Hindlimb muscle (tissue), 1 donor: ENCODE measurements at places on chromosomes 7 and 10.

DNA sequence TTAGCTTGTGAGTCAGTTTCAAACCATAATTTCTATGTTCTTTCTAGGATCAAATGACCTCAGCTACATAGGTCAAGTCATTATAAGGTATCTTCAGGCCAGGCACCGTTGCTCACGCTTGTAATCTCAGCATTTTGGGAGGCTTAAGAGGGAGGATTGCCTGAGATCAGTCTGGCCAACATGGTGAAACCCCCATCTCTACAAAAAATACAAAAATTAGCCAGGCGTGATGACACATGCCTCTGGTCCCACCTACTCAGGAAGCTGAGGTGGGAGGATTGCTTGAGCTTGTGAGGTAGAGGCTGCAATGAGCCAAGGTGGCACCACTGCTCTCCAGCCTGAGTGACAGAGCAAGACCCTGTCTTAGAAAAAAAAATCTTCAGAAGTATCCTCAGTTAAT, 362.3 kb downstream of the GATA3 start:
- DNase-seq: no peak

DNA sequence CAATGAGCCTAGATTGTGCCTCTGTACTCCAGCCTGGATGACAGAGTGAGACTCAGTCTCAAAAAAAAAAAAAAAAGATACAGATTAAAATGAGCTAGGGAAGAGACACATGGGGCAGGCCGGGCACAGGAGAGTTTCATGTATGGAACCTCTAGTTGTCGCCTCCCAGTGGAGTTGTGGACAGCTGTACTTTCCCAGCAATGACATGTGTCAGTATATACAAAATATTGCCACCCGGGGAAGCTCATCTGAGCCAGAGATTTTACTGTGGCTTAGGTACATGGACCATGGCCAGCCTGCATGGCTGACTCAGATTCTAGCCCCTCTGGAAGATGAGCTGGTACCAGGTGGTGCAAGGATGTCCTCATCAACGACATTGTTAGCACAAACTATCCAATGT, 87.4 kb downstream of the COL26A1 start:
- no peak for DNase-seq

- DNase-seq: no peak
These were observed 130.0 kb upstream of the AHR start for GRCh38 chr7:17168416-17168815.

- DNase-seq: no peak
These were observed 104.0 kb upstream of the RHOBTB1 start for GRCh38 chr10:61047788-61048560.

- no peak for DNase-seq
These were observed 6.0 kb downstream of the ASB4 start for GRCh38 chr7:95491634-95492314.

- no peak for DNase-seq
These were observed 198.3 kb upstream of the ZMIZ1 start for GRCh38 chr10:78870458-78870857.

DNA sequence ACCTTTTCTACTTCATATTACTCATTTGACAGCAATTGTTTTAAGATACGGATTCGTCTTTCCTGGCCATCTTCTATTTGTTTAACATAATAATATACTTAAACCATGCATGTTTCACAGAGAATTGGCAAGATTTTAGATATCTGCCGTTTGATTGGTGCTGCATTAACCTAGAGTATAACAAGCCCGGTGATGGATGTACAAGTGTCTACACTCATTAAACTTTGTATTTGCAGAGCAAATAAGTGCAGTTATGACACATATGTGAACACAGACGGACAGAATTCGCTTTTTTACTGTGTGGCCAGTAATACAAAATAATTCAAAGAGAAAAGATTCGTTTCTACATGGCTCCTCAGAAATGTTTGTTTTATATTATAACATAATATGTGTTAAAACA, 116.1 kb downstream of the ARL4A start:
- no peak for DNase-seq

DNA sequence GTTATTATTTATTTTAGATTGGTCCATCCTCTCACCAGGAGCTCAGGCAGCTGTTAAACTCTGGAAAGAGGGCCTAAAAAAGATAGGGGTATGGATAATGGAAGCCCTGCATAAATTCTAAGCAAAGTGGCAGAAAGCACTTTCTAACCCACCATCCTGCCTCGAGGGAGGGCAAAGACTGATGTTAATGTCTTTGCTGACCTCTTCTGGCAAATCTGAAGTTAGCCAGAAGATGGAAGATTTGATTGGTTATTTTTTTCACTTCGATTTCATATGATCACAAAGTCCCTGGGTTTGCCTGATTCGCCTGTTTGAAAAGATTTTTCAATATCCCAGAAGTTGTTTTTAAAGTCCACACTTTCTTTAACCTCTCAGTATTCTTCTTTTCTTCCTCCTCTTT, 24.8 kb downstream of the OR9A2 start:
- no peak for DNase-seq

GRCh38 chr10:22779331-22780019, 65.1 kb upstream of the PIP4K2A start:
- DNase-seq: no peak

- DNase-seq: no peak
These were observed 239.7 kb upstream of the INHBA start for GRCh38 chr7:41942468-41943093.

- DNase-seq: no peak
These were observed 21.6 kb downstream of the C1GALT1 start for GRCh38 chr7:7203813-7204575.

DNA sequence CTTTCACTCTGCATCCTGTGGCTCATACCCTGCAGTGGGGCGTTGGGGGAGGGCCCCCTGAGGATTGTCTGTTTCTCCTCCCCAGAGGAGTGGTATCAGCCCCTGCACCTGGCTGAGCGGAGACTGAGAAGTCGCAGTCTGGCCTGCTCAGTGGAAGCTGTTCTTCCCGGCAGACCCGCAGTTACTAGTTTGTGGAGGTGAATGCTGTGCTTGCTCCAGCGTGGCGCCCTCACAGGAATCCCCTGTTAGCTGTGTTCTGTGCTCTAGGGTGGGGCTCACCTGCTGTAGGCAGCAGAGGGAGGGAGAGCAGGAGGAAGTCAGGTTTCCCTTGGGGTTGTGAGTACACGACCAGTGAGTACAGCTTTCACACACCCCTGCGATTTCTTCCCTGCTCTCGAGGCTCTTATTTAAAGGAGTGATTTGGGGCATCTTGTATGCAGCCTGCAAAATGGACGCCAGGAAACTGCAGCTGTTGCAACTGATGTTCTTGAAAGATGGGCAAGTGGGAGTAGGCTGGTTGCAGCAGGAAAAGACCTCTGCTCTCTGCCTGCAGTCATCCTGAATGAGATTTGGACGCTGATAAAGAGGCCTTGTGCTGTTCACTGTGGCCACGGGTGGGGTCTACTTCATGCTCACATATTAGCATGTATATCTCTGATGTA, 66.4 kb downstream of the HK1 start:
- DNase-seq: no peak

DNA sequence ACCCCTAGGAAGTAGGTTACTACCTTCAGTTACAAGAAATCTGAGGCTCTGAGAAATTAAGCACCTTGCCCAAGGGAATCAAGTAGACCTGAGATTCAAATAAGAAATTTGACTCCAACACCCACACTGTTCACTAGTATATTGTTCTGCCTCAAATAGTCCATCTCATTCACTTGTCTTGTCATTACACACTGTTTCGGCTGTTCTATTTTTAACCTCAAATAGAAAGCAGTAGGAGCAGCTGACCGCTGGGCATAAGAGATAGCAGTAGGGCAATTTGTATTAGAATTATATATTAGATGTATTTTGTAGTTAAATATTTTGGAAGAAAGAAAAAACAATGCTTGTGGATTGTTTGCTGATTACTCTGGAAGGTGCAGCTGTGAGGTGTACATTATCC, 185.1 kb downstream of the INHBA start:
- no peak for DNase-seq

DNA sequence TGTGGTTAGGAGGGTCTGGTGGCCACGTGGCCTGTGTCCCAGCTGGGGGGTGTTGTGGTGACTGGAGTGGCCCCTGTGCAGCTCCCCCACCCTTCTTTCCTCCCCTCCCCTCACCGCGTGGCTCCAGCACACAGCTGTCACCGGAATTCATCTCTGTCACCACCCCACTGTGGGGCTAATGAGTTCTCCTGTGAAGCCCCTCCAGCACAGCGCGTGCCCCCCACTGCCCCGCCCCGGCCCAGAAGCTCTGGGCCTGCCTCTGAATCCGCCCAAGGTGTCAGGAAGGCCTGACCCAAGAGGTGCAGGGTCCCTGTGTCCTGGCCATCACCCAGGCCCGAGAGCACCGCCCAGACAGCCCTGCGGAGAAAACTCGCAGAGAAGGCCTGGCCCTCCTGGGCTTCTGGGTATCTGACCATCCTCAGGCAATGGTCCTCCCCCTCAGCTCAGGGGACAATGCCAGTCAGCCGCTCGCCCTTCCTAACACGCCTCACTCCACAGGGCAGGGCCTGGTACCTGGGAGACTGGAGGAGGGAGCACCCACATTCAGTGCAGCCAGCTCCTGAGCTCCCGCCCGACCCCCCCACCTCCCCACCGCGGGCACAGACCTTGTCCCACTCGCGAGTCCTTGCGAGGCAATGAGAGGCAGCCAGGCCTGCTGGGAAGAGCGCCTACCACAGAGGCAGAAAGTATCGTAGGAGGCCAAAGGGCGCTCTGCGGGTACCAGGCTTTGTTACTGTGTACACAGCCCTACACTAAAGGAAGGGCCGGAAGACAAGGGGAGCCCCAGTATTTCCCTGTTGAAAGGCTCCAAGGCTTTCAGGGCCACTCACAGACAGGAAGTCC, 38.2 kb downstream of the GBX1 start:
- DNase-seq: no peak

DNA sequence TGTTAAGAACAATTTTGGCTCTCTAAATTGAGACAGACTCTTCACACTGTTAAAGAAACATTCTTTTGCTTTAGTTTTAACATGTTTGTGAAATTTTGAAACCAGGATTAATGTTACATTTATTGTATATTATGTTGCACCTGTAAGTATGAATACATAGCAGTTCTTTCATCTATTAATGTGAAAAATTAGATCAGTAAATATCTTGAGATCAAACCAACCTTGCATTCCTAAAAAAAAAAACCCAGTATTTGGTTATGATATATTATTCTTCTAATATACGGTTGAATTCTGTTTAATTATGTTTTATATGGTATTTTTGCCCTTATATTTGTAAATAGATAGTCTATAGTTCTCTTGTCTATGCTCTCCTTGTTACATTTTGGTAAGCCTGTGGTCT, 219.4 kb downstream of the BMPER start:
- no peak for DNase-seq

- DNase-seq: no peak
These were observed 4.2 kb downstream of the NUB1 start for GRCh38 chr7:151345576-151346469.

- no peak for DNase-seq
These were observed 167.6 kb downstream of the AMPH start for GRCh38 chr7:38463277-38464225.

DNA sequence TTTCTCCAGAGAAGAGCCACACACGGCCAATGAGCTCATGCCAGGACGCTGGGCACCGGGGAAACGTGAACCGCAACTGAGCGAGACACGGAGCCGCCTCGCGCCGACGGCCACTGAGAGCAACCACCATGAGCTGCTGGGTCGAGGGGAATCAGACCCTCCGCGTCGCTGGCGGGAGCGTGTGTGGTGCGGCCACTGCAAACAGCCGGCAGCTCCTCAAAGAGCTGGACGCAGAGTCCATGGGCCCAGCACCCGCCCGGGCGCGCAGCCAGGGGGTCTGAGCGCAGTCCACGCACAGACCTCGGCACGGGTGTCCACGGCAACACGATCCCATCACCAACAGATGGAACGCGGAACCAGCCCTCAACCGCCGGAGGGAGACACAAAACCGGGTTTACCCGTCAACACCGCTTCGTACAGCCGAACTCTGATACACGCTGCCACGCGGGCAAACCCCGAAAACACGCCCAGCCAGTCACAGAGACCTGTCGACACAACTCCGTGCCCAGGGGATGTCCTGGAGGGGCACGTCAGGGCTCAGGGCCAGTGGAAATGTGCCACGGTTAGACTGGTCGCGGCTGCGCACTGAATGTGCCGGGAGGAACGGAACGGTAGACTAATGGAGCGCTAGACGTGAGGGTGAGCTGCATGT, 147.1 kb downstream of the ELFN1 start:
- no peak for DNase-seq

DNA sequence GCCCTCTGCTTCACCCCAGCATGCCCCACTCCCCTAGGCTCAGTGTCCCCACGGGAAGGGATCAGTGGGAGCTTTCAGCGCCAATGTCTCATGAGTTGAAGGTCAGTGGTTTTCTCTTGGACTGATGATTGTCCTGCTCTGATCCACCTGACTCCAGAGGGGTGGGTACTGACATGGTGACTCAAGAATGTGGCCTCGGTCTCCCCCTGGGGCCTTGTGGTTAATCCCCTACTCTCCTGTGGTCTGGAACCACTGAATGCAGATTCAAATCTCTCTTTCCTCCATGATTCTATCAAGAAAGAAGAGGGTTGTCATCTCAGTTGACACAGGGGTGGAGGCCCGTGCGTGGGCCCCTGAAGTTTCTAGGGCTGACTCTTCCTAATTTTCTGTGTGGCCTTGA, 176.9 kb downstream of the RPS24 start:
- no peak for DNase-seq

- no peak for DNase-seq
These were observed 362.7 kb downstream of the DNAJB6 start for GRCh38 chr7:157699357-157700013.

GRCh38 chr7:47441796-47442604, 139.9 kb downstream of the TNS3 start:
- DNase-seq: no peak

DNA sequence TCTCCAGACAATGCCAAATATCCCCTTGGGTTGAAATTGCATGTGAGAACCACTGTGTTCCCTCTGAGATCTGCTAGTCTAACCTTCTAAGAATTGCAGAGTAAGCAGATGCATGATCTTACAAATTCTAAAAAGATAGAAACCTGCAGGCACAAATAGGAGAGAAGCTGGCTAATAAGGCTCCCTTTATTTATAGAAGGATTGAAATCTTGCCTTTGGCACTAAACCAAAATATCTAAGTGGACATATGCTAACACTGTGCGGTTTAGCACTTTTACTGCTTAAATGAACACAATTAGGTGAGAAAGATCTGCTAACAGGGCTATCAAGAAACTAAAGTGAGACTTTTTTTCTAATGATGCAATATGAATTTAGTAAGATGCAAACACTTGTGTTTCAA, 225.5 kb downstream of the DOCK4 start:
- DNase-seq: no peak

- no peak for DNase-seq
These were observed 364.7 kb downstream of the RPS24 start for GRCh38 chr10:78398382-78398781.

- no peak for DNase-seq
These were observed 49.0 kb downstream of the PRR15 start for GRCh38 chr7:29612596-29612995.

DNA sequence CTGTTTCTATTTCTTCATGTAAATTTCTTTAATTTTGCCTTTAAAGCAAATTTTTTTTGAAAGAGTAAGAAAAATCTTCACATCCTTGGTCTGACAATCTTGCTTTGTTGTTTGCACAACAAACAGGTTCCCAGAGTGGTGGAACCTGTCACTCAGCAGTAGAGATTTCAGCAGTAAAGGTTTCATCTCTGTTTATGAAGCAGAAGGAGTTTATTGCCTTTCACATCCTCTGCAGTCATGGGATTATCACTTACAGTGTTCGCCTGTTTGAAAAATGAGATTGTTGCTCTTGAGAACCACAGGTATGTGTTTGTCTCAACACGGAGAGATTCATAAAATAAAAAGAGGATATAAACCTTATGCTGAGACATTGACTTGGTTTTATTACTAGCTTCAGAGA, 342.6 kb downstream of the IPMK start:
- no peak for DNase-seq
